Brain (organoid and tissue), 16 donors: ENCODE measurements at places on chromosomes 1 and 21. TPM values are rescaled to one million over a fixed set of nuclear protein-coding genes. Genes with fewer than 3 reads are reported as not detected.

The S1PR1 gene
- polyA plus RNA-seq = 27.3 TPM

The CLIC6 gene
- polyA plus RNA-seq = 0.14 TPM

The COL11A1 gene
- 0.58 TPM for polyA plus RNA-seq

The EFHD2 gene
- polyA plus RNA-seq = 109 TPM

The ERG gene
- polyA plus RNA-seq = 2.8 TPM

The HMCN1 gene
- 0.32 TPM for polyA plus RNA-seq

The CYP4Z1 gene
- not detected for polyA plus RNA-seq

The CLCC1 gene
- 19.5 TPM for polyA plus RNA-seq

The SERTAD4 gene
- polyA plus RNA-seq = 9.2 TPM

The ADAMTSL4 gene
- polyA plus RNA-seq = 2.4 TPM

The HES4 gene
- 4.9 TPM for polyA plus RNA-seq

The ZNF678 gene
- polyA plus RNA-seq = 3.3 TPM

The NLRP3 gene
- polyA plus RNA-seq = 0.29 TPM

The AP4B1 gene
- polyA plus RNA-seq = 8.2 TPM

The TEX38 gene
- polyA plus RNA-seq = not detected

The TINAGL1 gene
- polyA plus RNA-seq = 9.7 TPM

The TEDDM1 gene
- not detected for polyA plus RNA-seq

The FCER1G gene
- 38.4 TPM for polyA plus RNA-seq

The GPA33 gene
- not detected for polyA plus RNA-seq

The RPTN gene
- not detected for polyA plus RNA-seq

The VSIG8 gene
- polyA plus RNA-seq = not detected

The SLC30A10 gene
- 0.97 TPM for polyA plus RNA-seq

The MAB21L3 gene
- polyA plus RNA-seq = not detected

The VHLL gene
- not detected for polyA plus RNA-seq

The MMEL1 gene
- 1.3 TPM for polyA plus RNA-seq

The OR2G6 gene
- not detected for polyA plus RNA-seq

The FBXO2 gene
- 103 TPM for polyA plus RNA-seq

The TMEM201 gene
- polyA plus RNA-seq = 34.2 TPM

The UBE2U gene
- polyA plus RNA-seq = not detected

The LRRC39 gene
- polyA plus RNA-seq = not detected

The CGN gene
- 7.1 TPM for polyA plus RNA-seq

The AGRN gene
- polyA plus RNA-seq = 37.8 TPM

The CD52 gene
- 3.6 TPM for polyA plus RNA-seq

The MLLT11 gene
- polyA plus RNA-seq = 145 TPM

The CFHR1 gene
- polyA plus RNA-seq = not detected

The HAO2 gene
- polyA plus RNA-seq = not detected

The PTGER3 gene
- polyA plus RNA-seq = 0.08 TPM

The LIN9 gene
- polyA plus RNA-seq = 2.4 TPM

The MEX3A gene
- 91.7 TPM for polyA plus RNA-seq

The DISP3 gene
- 12.0 TPM for polyA plus RNA-seq

The TAF12 gene
- polyA plus RNA-seq = 24.0 TPM

The CD48 gene
- polyA plus RNA-seq = 1.0 TPM

The KPRP gene
- not detected for polyA plus RNA-seq

The SYNC gene
- 1.9 TPM for polyA plus RNA-seq

The CRYBG2 gene
- 3.6 TPM for polyA plus RNA-seq
